A549 (cell line): ENCODE measurements at places on chromosomes 3 and 15.
A peak's percentile ranks its signal among the peaks of the same experiment; 100 is the strongest.

DNA sequence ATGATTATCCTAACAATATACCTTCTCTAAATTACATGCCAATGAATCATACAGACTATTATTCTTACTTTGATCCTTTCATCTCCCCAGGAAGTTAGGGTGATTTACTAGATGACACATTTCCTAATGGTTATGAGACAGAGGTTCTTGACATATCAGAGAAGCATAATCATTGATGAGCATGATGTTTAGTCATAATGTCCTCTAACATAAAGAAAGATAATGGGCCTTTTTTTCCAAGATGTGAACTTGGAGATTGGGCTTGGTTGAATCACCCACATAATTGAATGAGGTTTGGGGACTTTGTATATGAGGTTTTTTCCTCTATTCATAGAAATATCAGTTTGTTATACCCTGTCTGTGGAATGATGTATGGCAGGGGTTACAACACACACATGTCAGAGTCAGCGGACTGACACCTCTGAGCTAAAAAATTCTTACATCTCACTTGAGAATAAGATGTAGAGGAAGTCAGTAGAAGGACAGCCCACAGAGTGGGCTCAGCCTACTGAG is 69.7 kb upstream of the DCBLD2 start:
- peak; percentile 78 for DNase-seq

DNA sequence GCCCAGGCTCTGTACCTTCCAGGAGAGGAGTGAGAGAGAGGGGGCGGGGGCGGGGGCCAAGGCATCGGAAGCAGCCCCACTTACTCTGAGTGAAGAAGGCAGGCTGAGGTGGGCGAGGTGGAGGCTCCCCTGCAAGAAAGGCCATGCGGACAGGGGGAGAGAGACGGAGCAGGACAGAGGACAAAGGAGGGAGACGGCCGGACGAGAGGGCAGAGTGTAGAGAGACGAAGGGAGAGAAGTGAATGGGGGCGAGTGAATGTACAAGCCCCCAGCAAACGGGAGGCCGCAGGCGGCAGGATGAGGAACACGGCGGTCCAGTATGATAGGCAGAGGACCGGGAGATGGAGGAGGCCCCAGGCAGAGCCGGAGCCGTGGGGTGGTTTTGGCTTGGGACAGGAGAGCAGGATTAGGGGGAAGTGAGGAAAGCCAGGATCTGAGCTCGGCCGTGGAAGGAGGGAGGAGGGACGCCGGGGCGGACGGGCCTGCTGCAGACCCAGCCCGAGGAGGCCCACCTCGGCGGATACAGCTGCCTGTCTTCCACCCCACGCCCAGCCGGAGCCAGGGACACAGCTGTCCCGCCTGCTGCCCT is 38.8 kb downstream of the TNK2 start:
- no peak for DNase-seq

DNA sequence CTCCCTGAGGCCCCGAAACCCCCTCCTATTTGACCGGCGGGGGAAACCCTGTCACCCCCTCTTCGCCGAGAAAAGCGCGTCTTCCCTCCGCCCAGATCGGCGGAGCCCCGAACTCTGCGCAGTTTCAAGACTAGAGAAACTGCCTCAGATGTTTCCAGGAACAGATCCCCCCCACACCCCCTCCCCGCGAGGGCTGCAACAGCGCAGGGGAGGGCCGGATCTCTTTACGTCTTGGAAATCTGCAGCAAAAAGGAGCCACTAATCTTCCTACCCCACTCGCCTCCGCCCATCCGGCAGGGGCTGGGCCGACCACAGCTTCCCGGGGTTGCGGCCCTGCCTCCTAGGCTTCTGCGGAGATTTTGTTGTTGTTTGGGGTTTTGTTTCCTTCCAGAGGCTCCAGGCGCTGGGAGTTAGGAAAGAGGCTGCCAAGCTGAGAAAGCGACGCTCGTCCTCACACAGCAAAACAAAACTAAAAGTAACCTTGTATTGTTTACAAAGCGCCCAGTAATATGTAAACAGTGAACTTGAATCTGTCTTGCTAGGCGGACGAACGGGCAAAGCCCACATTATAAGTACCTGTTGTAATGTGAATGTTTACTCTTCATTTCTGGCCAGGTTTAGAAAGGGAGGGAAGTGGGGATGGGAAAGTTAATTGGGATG is 2.2 kb downstream of the FOXB1 start:
- DNase-seq = no peak

DNA sequence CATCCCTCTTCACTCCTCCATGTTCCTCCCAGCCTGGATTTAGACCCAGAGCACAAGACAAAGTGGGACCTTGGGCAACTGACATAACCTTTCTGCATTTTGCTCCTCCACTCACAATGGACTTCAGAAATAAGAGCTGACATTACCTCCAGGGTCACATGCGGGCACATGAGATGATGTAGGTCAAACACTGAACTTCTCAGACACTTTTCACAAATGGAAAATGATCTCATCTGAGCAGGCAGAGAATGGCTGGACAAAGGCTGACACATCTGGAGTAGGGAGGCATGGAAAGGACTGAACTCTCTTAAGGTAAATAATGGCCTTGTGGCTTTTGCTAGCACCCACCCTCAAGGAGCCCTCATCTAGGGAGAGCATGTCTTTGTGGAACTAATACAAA is 849.2 kb upstream of the CFAP20DC start:
- DNase-seq = no peak

- no peak for DNase-seq
These were observed 276.0 kb downstream of the UACA start for GRCh38 chr15:70487387-70487740.

GRCh38 chr3:6512172-6512800 is 348.6 kb upstream of the GRM7 start:
- no peak for DNase-seq

DNA sequence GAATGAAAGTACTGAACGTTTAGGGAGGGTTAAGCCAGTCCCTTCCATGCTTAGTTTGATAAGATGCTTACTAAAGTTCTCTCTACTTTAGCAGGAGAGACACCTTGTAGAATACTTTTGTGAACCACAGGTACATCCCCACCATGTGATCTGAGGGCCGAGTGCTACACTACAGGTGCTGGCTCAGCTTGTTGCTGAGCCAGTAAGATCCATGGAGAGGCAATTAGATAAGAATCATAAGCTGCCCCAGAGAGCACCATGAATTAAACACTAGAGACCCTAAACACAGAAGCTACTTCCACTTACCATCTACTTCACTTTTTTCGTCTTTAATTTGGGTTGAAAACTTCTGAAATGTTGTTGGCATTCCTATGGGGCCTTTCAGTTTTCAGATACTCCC is 70.5 kb upstream of the GOLGA8B start:
- no peak for DNase-seq

DNA sequence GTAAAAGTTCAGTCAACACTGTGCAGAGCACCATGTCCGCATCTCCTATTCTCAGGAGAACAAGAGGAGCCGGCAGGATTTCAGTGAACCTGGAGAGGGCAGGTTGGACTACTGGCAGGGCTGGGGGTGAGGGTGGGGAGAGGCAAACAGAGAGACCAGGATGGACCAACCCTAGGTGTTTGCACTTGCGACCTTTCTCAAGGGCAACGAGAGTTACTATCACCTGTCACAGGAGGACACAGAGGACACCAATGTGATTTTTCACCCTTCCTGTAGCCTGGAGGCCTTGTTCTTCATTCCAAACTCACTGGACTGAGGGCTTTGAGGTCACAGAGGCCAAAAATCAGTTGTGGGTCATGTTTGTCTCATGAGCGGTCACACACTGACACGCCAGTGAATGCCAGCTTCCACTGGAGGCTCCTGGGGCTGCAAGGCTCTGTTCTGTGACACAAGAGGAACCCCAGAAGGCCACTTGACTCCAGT is 89.5 kb downstream of the CPN2 start:
- DNase-seq = no peak

GRCh38 chr15:52133510-52134220 is 21.1 kb upstream of the BCL2L10 start:
- DNase-seq = no peak

GRCh38 chr3:30256474-30256873 is 349.9 kb upstream of the TGFBR2 start:
- no peak for DNase-seq

- DNase-seq = no peak
These were observed 388.3 kb downstream of the MFSD1 start for GRCh38 chr3:159189994-159190669.

GRCh38 chr3:44468572-44469520 is 8.6 kb downstream of the ZNF445 start:
- no peak for DNase-seq

GRCh38 chr3:66819993-66820501 is 178.1 kb upstream of the KBTBD8 start:
- DNase-seq = no peak

GRCh38 chr15:22878103-22878502 is 39.6 kb downstream of the NIPA2 start:
- DNase-seq = no peak

DNA sequence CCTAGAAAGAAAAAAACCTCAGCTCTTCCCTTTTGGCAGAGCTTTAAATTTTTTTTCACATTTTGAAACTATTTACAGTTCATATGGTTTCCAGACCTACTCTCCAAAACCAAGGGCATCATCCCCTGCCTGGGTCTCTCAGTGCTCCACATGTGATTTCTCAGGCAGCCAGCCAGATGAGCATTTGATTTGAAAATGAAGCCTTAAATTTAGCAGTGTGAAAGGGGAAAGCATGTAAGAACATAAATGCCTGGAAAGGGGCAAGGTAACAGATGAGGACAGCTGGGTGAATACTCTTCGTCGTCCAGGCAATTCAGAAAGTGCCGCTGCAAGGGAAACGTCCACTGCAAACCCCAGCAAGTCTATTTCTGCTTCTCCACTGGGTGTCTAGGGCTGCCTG is 94.8 kb downstream of the ATP8B4 start:
- no peak for DNase-seq

GRCh38 chr15:33580526-33580925 is 269.8 kb downstream of the RYR3 start:
- no peak for DNase-seq

- no peak for DNase-seq
These were observed 251.0 kb upstream of the P2RY1 start for GRCh38 chr3:152583963-152584362.

GRCh38 chr3:47496892-47497291 is 16.6 kb downstream of the ELP6 start:
- no peak for DNase-seq

GRCh38 chr3:172176061-172176770 is 136.8 kb downstream of the FNDC3B start:
- DNase-seq = no peak

DNA sequence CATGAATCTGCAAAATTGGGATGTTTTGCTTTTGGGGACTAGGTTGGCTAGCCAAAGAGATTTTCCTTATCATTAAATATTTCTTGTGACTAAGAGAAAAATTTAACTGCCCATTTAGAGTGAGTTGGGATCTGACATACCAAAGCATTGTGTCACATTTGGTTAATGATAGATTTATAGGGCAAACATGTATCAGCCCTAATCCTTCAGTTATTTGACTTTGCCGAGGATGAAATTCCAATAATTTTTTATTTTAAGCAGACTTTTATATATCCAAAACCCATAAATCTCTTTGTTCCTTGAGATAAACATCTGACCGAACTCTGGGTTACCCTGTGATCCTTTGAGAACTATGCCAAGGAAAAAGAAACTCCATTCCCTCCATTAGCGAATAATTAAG is 218.9 kb downstream of the CDIN1 start:
- DNase-seq = peak; percentile 3

GRCh38 chr3:177050501-177051237 is 146.6 kb downstream of the TBL1XR1 start:
- peak; percentile 4 for DNase-seq

DNA sequence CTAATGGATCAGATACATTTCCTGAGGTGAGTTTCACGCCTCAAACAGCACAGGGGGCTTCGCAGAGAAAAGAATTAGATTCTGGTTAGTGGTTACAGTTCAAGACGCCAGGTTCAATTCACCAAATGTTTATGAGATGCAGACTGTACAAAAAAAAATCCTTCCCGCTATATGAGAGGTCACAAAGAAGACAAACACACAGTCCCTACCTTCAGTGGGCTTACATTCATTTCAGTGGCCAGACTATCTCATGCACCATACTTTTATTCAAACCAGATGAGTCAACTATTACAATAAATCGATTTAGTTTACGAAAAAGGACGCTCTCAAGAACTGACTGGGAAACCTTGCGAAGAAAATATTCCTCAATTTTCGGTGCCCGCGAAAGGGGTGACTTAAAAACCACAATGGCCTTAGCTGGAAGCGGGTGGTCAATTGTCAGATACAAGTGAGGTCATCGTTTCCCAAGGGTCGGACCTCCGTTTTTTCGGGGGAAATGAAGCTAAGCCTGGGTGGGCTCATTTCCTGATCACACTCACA is 695 bp downstream of the METTL6 start:
- DNase-seq = no peak

- no peak for DNase-seq
These were observed 25.9 kb upstream of the UBE2Q2 start for GRCh38 chr15:75817138-75817935.

DNA sequence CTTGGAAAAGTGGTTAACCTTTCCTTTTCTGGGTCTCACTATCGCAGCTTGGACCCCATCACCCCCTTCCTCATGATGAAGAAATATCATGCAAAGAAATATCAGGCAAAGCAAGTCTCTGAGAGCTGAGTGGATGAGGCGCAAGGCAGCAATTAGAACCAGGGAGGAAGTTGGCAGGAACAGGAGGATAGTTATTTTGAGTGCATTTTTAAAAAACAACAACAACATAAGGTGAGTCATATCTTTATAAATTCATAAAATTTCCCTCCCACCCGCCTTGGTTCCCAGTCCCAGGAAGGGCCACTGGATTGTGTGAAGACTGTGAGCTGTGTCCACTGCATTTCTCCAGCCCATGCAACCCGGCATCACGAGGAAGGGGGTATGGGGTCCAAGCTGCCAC is 316.9 kb upstream of the TLE3 start:
- DNase-seq = no peak

DNA sequence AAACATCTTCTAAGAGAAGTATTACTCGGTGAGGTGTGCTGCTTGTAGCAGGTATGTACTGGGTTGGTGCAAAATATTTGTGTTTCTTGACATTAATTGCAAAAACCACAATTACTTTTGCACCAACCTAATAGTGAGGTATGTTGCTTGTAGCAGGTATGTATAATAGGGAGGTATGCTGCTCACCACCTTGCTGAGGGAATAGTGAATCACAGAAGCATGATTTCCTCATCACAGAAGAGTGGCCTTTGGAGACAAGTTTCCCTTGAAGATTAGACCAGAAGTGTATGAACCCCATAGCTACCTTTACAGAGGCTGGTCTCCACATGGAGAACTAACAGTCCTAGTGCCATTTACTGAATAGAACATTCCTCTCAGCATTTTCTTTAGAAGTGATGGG is 15.5 kb downstream of the DCP1A start:
- DNase-seq = no peak

- no peak for DNase-seq
These were observed 267.7 kb upstream of the LMCD1 start for GRCh38 chr3:8233938-8234337.

- DNase-seq = no peak
These were observed 26.9 kb upstream of the SOX14 start for GRCh38 chr3:137737208-137737607.

GRCh38 chr3:34038131-34038530 is 239.7 kb downstream of the PDCD6IP start:
- no peak for DNase-seq
